CD4-positive, alpha-beta T cell (primary cell): ENCODE measurements at places on chromosomes 5 and 9.

DNA sequence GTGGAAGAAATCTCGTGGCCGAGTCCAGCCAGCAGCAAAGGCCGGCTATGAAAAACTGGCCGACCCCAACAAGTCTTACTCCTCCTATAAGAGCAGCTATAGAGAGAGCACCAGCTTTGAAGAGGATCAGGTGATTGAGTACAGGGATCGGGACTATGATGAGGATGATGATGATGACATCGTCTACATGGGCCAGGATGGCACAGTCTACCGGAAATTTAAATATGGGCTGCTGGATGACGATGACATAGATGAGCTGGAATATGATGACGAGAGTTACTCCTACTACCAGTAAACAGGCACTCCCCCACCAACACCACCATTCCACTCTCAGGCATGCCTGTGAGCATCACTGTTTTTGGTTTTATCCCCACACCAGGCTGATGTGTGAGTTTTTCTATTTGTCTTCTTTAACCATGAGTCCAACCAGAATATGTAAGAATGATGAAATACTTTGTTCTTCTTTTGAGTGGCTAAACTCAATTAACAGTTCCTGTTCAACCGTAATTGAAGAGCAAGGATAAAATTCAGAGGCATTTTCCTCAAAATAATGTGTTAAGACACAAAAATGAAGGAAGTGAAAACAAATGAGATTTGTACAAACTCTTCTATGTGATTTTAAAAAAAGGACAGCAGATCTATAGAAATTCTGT, 35.5 kb downstream of the RFK start:
- no peak for DNase-seq

DNA sequence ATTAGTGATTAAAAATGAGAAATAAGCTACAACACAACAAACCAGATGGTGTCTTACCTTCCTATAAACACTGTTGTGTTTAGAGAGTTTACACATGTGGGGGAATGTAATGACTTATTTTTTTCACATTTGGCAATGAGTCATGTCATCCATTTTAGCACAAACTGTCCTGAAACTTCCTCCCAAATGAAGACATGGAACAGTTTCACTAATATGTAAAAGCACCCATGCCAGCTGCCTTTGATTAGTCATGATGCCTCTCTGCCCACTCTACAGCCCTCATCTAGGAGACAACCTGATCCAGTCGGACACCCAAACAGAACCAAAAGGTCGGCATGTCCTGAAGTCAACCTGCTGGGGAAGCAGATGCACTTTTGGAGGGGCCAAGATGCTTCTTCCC, 98.2 kb downstream of the SEMA5A start:
- DNase-seq = no peak

- DNase-seq = no peak
These were observed 148.3 kb upstream of the RUSC2 start for GRCh38 chr9:35341585-35341984.

DNA sequence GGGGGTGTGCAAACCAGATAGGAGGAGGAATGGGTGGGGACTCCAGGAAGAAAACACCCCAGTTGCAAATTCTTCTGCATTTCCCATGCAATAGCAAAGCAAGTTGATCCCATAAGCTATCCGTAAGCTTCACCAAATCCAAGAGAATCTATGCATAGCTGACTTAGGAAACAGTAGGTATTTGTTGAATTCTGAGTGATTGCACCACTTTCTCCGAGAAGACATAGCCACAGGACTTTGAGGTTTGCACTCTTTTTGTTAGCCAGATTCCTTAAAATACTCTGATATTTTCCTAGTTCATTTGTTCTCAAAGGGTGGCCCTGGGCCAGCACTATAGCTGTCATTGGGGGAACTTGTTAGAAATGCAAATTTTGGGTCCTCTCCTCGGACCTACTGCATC, 271.9 kb downstream of the SLIT3 start:
- no peak for DNase-seq

DNA sequence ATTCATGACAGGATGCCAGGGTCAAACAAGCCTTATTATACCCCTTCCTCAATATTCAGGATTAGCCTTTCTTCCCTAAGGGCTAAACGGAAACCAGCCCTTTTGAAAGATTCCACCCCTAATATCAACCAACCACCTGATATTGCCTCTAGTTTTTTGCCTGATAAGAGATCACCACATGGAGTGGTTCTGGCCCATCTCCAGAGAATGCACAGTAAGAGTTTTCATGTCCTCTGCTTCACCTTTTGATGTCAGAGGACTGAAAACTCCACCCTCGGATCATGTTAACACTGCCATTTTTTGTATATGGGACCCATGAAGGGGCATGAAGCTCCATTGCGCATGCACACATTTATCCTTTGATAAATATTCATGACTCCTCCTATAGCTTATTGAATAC, 5.8 kb upstream of the LNPEP start:
- DNase-seq = no peak

GRCh38 chr5:7517006-7517405, 121.1 kb downstream of the ADCY2 start:
- no peak for DNase-seq

- DNase-seq = no peak
These were observed 142.8 kb downstream of the GADD45G start for GRCh38 chr9:89747596-89747995.

GRCh38 chr9:16174915-16175314, 622.1 kb downstream of the CCDC171 start:
- DNase-seq = no peak

GRCh38 chr9:85283421-85283820, 458.3 kb downstream of the AGTPBP1 start:
- DNase-seq = no peak

- DNase-seq = no peak
These were observed 43.8 kb downstream of the ANKRD33B start for GRCh38 chr5:10607666-10608073.

DNA sequence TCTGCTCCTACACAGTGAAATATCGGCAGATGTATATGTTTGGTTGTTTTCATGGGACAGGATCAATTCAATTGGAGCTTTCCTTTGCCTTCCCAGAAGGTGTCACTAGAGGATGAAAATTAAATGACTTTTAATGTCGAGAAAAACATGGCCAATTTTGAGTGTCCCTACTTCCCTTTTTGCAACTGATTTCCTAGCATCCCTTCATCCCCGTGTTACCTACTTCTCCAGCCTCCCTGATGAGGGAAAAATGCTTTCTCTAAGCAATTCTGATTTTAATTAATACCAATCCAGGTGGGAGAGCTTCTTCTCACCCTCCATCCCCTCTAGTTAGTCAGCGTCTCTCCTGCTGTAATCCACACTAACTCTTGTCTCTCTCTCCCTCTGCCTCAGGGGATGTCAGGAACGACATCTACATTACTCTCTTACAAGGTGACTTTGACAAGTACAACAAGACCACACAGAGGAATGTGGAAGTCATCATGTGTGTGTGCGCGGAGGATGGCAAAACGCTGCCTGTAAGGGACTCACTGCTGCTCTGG, 64.9 kb downstream of the DOCK2 start:
- no peak for DNase-seq

GRCh38 chr5:159415301-159415937, 85.1 kb upstream of the IL12B start:
- DNase-seq = no peak

DNA sequence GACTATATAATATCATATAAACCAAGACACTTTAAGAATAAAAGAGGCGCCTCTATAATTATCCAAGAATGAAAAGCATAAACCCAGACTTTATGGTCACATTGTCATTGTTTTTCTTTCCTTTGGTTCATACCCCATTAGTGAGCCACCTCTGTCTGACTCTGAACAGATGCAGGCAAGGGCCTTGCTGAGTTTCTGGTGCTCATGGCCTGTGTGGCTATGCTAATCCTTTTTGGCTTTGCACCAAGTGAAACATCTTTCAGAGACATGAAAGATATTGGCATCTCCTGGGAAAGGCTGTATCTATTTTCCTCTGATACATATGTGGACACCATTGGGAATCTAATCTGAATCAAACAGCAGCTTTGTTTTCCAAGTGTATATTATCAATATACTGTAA, 222.5 kb downstream of the CHSY3 start:
- no peak for DNase-seq

DNA sequence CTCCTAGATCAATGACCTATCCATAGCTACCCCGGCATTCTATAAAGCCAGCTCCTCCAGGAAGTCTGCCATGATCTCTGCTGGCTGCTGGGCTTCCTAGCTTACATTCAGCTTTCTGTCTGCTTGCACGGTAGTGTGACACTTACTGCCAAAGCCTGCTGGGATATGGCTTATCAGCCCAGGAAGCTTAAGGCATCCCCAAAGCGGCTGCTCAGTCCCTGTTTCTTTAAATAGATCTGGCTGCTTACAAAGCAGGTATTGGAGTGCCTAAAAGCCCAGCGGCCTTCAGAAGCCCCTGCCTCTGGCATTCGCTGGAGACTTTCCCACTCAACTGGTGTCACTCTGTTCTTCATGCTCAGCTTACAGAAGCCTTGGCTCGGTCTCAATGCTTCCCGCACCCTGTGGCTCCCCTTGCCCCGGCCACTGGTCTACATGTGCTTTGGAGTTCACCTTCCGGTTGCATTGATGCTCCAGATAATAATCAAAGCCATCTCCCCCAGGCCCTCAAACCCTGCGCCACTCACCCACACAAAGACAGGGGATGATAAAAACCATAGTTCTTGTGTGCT, 31.3 kb upstream of the STRBP start:
- DNase-seq = no peak

- DNase-seq = peak; percentile 31
These were observed 1.9 kb downstream of the GPBP1 start for GRCh38 chr5:57175551-57176309.

DNA sequence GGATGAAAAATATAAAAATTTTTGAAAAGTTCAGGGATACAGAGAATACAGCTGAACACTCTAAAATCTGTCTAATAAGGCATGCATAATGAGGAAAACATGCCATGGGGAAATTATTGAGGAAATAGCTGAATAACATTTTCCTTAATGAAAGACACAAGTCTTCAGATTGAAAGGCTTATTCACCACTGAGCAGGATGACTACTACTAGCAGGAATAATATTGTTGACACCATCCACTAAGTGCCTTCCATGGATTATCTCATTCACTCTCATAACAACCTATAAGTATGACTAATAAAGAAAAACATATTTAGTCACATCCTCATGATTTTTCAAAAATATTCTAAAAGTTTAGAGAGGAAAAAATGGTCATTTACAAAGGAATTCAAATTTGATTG, 96.7 kb upstream of the FER start:
- DNase-seq = no peak

DNA sequence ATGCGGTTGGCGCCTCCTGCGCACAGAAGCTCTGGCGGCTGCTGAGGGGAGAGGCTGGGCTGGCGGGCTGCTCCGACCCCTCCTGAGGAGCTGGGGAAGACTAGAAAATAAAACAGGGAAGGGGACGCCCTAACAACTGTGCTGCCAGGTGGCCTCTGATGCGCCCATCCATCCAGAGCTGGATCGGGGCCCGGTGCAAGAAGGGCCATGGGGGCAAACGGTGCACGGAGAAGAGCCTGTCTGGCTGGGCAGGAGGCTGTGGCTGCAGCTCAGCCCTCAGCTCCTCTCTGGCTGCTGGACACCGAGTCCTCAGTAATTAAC, 21.0 kb upstream of the MRNIP start:
- no peak for DNase-seq

GRCh38 chr9:72006501-72006900, 53.9 kb downstream of the C9orf57 start:
- no peak for DNase-seq

- DNase-seq = no peak
These were observed 8.7 kb upstream of the ELL2 start for GRCh38 chr5:95970359-95970704.

DNA sequence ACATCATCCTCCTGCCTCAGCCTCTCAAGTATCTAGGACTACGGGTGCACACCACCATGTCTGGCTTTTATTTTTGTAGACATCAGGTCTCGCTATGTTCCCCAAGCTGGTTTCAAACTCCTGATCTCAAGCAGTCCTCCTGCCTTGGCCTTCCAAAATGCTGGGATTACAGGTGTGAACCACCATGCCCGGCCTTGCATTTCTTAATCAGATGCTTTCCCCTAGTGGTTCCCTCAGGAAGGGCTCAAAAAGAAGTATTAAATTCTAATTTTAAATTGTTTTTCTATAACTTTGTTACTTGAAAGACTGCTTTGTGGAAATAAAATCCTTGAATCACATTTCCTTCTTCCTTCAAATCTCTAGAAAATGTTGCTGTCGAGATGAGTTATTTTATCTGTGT, 79.5 kb upstream of the ROR2 start:
- DNase-seq = no peak

GRCh38 chr5:36178524-36178890, 26.6 kb downstream of the SKP2 start:
- DNase-seq = no peak

GRCh38 chr9:4967523-4967922, 17.5 kb upstream of the JAK2 start:
- no peak for DNase-seq

DNA sequence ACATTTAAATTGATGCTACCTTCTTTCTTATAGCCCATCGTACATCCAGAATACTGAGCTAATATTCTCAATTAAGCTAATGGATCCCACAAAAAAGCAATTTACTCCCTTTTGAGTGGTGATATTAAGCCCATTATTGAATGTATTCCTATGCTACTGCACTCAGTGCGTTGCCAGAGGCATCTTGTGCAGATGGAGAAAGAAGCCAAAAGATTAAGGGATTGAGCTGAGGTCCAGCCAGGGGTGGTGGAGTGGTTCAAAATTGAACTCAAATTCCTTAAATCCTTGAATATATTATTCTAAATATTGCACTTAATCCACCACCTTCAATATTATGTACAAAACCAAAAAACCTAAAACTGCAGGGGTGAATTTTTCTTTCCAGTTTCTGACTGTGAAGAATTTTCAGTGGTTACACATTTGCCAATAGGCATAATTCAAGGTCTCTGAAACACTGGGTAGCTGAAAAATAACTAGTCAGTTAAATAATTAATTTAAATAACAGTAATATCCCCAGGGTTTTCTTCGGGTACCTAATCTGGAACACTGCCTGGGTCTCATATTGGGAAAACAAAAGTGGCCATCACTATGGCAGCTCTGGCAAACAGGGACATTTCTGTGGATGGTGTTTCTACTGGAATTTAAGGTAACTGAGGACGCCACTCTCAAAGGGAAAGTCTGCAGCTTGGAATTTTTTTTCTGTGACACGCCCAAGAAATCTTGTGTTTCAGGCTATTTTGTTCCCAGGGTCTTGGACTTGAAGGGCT, 6.2 kb upstream of the LIFR start:
- DNase-seq = no peak

DNA sequence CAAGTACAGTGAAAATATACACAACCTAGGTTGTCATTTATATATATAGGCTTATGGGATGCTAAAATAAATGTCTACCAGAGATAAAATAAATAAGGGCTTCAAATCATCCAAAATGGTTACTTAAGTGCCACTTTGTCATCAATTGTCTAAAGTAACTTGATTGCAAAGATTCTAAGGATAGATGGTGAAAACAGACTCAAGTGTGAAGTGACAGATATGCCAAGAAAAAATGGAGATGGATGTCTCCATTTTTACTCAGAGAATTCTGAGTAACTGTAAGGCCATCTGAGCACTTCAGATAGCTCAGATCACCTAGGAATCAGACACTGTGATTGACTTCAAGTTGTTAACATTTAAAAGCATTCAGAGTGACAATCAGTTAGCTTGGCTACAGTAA, 824.3 kb downstream of the PRELID2 start:
- DNase-seq = no peak

- no peak for DNase-seq
These were observed 275.2 kb upstream of the DMAC1 start for GRCh38 chr9:8074713-8075286.

- DNase-seq = no peak
These were observed 105.7 kb upstream of the TMEM161B start for GRCh38 chr5:88374391-88374790.
